NCI-H345 (cell line): ENCODE measurements at places on chromosomes 3 and 15.

GRCh38 chr3:66709532-66709931, 208.7 kb upstream of the LRIG1 start:
- DNase-seq = no peak

DNA sequence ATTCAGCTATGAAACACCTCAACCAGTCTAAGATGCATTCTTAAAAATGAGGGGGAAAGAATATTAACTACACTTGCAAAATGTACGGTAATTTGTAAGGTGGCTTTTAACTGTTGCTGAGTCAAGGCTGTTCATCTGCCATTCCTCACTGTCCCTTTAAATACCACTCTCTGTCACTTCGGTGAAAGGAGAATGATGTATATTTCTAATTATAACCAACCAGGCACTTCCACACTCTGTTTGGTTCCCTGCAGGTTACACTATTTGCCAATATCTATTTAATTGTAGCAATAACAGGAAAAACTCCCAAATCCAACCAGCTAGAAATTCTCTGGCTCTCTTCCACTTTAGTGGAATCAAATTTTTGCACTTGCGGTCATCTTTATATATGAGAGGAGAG, 70.5 kb upstream of the SLCO3A1 start:
- DNase-seq = no peak

- no peak for DNase-seq
Measured at GRCh38 chr15:49232236-49232806, 62.3 kb downstream of the GALK2 start.

DNA sequence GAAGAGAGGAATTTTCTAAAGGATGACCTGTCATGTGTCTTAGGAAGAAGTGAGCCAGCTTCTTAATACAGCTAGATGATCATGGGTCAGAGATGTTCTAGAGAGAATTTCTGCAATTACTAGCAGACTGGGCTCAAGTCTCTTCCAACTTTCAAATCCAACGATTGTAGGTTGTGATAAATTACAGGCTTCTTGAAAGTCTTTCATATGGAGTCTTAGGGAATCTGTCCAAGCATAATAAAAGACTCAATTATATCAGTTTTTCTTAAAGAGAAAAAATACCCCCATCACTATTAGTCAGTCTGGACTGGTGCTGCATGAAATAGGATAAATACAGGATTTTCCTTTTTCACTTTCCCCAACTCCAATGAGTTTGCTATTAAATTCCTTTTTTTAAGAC, 59.1 kb downstream of the DRD3 start:
- DNase-seq = no peak

DNA sequence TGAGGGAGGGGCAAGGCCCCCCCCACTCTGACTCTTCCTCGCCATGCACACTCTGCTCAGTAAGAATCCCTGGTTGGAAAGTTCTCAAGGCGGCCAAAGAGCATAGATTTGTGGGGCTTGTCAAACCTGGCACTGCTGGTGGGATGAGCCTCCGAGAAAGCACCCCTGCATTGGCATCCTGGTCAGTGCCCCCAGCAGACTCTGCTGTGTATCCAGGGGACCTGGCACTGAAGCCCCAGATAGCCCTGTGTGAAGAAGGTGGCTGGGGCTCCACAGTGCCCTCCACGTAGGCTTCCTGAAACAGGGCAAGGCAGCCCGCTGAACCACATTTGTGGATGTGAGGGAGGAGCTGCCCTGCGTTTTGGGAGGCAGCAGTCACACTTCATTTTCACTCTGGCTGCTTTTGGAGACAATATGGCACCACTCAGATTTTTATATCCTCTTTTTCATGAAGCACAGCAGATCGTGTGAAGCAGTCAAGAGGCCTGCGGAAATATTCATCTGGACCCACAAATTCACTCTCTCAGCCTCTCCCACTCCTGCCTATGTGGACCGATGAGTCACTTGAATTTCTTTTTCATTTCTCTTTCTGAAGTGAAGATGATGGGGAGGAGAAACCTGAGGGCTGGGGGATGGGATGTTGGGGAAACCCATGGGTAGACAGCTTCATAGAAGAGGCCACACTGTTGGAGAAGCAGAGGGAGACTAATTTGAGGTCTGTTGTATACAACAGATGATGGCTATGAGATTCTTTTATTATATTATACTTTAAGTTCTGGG, 88.7 kb upstream of the BCL6 start:
- DNase-seq = no peak
